ENCODE measurements at places on chromosomes 1 and 21.
A peak's percentile ranks its signal among the peaks of the same experiment; 100 is the strongest.

DNA sequence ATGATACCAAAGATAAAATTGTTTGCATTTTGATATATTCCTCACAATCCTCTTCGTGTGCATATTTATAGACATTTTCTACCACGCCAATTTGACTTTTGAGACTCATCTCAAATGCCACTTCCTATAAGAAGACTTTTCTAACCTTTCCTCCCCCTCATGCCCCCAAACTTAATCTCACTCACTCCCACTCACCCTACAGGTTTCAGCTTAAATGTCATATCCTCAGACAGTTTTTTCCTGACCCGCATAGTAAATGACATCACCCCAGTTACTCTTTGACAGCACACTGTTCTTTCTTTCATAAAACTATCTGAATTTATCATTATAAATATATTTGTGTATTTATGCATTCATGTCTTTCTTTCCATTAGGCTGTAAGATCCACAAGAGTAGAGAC is 29.6 kb upstream of the RGS8 start:
- DNase-seq: no peak

DNA sequence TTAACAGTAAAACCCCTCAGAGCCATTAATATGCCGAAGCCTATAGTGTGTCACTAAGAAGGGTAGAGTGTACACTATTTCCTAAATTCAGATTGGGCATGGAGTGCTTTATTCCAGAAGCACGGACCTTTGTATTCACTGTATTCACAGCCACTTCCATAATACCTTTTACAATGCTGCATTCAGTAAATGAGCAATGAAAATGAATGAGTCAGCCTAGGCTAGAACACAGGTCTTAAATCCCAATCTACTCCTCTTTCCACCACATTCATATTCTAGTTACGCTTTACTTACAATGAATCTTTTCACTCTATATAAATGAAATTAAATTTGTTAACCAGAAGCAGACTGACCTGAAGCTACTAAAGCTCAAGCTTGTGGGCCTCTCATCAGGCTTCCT is 13.0 kb upstream of the GORAB start:
- peak; percentile 13 for DNase-seq

DNA sequence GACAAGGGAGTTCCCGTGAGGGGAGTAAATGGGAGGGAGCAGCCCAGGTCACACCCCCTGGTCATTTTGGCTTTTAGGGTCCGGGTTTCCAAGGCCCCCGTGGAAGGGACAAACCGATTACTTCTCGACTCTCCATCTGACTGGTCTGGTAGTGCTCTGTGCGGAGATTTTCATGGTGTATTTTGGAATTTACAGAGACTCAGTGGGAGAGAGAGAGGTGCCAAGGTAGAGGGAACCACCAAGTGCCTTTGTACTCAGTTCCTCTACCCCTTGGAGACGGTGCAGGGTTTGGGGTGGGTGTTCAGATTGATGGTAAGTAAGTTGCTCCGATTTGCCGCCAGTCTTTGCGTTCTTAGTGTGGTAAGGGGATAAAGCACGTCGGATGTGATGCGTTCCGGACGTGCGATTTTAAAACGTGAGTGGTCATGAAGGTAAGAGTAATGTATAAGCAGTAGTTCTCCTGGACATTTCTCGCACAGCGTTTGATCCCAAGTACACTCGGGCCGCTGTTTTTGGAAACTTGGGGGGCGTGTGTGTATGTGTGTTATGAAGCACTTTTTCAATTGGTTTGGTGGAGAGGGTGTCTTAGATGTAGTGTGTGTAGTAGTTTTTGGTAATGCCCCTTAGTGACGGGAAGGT is 682 bp downstream of the SUCO start:
- DNase-seq: peak; percentile 35

DNA sequence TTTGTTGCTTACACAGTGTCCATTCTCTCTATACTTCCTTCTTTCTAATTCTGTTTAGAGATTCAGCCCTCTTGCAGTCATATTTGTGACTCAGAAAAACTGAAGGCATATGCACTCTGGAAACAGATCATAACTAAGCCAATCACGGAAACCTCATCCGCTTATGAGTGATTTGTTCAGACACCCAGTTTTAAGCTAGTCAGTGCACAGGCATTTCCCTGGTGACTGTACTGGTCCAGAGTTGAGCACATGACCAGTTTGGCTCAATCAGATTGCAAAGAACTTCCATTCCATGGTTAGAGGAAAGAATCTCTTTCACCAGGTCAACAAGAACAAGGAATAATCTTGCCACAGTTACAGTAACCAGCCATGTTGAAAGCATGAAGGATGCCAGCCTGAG is 69.2 kb upstream of the SGIP1 start:
- DNase-seq: no peak

DNA sequence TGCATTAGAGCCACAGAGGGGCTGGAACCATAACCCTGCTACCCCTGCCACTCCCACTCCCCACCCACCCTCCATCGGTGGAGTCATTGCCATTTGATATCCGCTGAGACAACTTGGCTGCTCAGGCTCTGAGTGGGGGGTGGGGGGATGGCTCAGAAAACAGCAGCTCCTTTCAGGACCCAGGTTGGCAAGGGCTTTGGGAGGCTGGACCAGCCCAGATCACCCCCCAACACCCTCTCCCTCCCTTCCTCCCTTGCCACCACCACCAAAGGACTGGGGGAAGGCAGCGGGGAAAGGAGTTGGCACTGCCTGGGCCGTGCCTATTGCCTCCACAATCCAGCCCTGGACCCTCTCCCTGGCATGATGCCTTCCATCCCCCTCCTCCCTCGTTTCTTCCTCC is 1.7 kb downstream of the KCNJ10 start:
- DNase-seq: no peak

DNA sequence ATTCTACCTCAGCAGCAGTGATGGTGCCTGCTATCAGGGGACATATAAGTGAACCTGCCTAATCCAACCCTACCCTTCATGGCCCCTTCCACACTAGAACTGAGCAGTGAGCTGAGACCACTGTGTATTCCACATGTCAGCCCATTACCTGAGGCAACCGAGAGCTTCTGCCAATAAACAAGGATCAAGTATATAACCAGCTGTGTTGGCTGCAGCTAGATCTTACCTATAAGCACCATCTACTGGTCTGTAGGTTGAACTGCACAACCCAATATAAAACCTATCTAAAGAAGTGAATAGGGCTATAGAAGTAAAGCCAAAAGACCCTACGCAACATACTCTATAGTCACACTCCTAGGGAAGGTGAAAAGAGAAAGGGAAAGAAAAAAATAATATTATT is 376.9 kb downstream of the HHIPL2 start:
- no peak for DNase-seq

GRCh38 chr1:83857103-83857502 is 141.8 kb downstream of the TTLL7 start:
- no peak for DNase-seq

DNA sequence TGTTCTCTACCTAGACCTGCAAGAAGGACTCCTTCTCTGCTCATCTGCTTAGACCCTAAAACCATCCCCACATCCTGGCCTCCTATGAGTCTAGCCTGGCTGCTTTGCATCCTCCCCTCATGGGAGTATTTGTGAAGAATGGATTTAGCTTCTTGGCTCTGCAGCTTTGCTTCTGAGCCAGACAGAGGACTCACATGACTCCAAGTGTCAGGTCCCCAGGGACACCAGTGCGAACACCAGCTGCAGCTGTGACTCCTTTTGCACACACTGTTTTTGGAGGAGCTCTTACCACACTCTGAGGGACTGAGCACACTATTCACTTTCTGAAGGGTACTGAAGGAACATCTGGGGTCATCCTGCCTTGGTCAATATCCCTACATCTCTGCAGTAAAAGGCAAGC is 131.8 kb upstream of the SGIP1 start:
- DNase-seq: no peak

- DNase-seq: no peak
These were observed 365.7 kb upstream of the USP24 start for GRCh38 chr1:55580845-55581332.

DNA sequence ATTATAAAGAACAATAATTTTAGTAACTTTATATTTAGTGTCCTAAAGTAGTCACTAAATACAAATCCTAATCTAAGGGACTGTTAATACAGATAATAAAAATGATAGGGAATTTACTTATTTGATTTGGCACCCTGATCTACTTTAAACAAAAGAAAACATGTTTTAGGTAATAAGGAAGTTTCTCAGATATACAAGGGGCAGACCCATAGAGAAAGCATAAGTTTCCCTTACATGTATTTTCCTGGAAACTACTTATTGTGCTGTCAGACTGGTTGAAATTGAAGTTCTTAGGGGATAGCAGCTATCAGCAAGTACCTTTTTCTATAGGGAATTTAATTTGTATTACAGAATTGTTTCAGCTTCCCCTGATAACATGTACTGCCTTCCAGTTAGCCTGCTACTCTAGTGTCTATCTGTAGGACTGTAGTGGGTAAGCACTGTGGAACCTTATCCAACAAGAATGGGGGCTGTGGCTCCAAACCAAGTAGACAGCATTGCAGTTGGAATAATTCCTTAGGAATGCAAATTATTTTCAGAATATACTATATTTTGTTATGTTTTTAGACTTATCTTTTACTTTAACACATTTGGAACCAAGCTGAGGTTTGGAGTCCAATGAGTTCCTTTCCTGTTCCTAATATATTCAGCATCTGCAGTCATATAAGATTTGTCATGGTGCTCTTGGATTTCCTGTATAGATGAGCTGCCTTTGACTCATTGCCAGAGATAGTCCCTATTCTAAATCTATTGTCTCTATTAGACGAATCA is 14.7 kb downstream of the MSH4 start:
- no peak for DNase-seq

DNA sequence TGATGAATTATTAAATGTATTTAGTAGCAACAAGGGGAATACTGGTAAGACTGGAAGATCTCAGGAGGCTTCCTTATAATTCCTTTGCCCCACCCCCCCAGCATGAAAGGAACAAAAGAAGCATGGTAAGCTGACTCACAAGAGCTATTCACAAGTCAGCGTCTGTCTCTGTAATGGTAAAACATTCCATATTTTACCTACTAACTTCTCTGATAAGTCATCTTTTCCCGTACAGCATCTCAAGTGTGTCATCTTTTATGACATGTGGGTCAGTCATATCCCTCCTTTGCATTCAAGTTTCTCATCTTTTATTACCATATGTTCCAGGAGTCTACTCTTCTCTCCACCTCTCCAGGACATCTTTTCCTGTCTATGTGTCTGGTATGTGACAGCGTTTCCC is 241.3 kb downstream of the PLA2G4A start:
- DNase-seq: no peak

DNA sequence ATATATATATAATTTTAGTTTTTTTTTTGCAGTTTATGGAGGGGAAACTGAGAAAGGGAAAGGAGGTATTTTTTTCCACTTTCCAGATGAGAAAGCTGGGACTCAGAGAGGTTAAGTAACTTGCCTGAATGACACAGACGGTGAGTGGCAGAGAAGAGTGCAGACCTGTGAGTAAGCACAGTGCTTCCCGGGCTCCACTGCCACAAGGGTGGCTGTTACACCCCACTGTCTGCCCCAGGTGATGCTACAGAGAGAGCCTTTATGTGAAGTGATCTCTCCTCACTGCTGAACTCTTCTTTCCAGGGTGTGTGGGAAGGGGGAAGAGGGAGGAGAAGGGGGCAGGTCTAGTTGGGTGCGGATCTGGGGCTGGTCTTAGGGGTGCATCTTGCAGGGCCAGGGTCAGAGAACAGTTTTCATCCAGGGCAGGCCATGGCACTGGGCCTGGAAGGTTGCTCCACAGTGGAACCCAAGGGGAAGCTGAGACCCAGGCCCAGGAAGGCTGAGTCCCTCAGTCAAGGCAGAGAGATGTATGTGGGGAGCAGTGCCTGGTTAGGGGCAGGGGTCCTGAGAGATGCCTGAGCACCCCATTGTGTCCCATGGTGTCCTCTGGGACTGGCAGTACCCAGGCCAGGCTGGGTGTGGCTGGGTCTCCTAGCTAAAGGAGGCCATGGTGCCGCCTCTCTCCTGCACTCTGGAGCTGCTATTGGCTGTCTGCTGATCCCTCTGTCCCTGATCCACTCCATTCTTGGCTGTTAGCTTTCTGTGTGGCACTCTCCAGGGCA is 357.5 kb downstream of the PTPRU start:
- no peak for DNase-seq

DNA sequence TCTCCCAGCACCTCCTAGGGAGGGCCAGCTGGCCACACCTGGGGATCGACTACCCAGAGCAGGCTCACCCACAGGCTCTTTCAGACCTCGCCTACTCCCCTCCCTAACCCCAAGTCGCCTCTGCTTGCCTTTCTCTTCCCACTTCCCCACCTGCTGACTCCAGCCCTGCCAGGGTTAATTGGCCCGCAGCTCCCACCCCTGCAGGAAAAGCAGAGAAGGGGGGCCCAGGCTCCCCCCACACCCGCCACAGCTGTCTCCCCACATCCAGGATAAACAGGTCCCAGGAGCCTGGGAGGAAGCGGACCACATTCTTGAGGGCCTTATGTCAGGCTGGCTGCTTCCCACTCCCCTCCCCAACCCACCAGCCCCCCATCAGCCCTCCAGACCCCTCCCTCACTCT is 45.0 kb downstream of the TAS1R2 start:
- no peak for DNase-seq

DNA sequence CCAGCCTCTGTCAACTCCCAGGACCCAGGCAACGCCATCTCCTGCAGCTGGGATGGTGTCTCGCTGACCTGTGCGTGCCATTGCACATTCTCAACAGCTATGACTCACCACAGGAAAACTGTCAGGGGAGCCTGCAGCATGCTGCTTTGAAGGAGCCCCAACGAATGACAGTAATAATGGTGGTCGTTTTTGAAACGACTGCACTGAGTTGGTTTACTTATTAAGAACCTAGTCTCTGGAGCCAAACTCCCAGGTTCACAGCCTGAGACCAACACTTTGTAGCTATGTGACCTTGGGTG is 21.6 kb downstream of the TCEA3 start:
- no peak for DNase-seq

DNA sequence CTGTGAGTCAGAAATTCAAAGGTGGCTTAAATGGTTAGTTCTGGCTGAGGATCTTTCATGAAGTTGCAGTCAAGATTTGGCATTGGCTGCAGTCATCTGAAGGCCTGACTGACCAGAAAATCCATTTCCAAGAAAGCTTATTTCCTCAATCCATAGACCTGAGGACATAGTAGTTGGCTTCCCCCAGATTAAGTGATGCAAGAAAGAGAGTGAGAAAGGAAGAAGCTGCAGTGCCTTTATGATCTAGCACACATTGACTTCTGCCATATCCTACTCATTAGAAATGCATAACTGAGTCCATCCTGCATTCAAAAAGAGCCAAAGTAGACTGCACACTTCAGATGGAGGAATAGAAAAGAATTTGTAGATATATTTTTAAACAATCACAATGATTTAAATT is 222.6 kb downstream of the COL24A1 start:
- no peak for DNase-seq

DNA sequence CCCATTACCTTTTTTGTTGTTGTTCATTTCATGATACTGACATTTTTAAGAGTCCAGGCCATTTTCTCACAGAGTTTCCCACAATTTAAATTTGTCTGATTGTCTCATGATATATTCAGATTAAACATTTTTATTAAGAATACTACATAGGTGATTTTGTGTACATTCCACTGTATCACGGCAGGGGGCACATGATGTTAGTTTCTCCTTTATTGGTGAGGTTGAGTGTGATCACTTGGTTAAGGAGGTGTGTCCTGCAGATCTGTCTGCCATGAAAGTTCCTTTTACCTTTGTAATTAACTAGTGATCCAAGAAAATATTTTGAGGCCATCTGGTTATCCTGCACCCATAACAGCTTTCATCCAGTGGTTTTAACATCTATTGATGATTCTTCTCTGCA is 11.8 kb downstream of the RTCA start:
- no peak for DNase-seq

GRCh38 chr1:74357150-74357549 is 122.0 kb downstream of the TNNI3K start:
- DNase-seq: no peak
